ENCODE measurements at places on chromosomes 7 and 10. TPM values are rescaled to one million over a fixed set of nuclear protein-coding genes. Genes with fewer than 3 reads are reported as not detected.

Gene PRKAG2
- total RNA-seq, result 36.7 TPM

Gene NPC1L1
- 0.10 TPM for total RNA-seq

Gene COL28A1
- total RNA-seq, result 18.3 TPM

Gene PAPOLB
- 0.94 TPM for total RNA-seq

Gene FAM241B
- 9.8 TPM for total RNA-seq

DNA sequence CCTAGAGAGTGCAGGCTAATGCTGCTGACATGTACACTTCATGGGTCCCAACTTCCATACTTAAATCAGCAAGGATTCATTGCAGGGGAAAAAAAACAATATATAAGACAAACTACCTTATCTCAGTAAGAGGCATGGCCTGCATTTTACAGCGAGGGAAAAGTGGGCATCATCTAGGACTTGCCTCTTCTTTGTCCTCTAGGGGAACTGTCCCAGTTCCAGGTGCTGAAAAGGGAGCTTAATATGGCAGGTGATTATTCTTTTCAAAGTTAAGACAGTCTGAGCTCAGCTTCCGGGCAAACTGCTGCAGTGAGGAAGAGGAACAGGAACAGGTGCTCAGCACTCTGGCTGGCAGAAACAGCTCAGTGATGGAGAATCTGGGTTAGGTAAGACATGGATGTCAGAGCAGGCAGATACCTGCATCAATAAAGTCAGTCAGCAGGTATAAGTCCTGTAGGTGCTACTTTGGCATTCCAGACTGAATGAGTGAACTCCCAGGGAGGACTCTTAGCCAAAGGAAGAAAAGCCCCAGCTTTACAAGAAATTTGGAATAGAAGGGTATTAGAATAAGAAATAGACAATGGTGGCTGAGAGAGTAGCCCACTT lies 147.2 kb downstream of the TMEM178B start:
- DNase-seq, result no peak

DNA sequence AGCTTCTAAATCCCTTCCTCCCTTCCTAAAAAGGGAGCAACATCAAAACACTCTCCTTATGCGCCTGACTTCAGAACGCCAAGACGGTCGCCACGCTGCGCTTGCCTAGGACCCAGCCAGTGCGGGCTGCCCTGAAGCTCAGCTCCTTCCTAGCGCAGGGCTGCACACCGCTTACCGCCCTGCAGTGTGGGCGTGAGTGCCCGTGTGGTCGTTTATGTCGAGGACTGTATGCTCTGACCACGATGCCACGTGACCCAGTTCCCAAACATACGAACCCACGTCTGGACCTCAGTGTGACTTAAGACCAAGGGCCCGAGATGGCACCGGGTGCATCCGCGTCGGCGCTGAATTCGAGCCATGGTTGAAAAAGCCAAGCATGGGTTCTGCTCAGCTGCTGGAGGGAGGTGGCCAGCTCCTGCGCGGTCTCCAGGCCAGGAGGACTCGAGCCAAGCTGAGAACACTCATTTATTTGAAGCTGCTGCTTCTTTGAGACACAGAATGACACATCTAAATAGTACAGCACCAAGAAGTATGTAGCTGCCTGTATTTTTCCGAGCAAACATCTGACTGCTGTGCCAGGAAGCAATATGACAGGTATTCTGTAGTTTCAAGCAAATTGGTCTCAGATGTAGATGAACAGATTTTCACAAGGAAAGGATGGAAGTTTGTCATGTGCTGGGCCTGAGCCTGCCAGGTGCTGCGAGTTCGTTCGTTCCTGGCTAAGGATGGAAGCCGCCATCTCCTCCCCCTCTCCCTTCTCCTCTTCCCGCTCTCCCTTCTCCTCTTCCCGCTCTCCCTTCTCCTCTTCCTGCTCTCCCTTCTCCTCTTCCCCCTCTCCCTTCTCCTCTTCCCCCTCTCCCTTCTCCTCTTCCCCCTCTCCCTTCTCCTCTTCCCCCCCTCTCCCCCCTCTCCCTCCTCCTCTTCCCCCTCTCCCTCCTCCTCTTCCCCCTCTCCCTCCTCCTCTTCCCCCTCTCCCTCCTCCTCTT lies 184.7 kb downstream of the EBF3 start:
- DNase-seq, result peak; percentile 21

DNA sequence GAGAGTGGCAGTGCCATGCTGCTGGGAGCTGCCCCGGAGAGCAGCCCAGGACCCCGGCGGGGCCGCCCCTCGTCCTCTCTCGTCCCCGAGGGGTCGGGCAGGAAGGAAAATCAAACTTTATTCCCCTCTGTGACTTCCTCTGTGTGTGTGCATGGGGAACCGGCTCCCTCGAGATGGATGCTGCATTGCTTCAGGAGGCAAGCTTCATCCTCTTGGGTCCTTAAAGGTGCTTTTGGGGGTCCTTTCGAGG lies 726 bp downstream of the MCU start:
- DNase-seq, result no peak

DNA sequence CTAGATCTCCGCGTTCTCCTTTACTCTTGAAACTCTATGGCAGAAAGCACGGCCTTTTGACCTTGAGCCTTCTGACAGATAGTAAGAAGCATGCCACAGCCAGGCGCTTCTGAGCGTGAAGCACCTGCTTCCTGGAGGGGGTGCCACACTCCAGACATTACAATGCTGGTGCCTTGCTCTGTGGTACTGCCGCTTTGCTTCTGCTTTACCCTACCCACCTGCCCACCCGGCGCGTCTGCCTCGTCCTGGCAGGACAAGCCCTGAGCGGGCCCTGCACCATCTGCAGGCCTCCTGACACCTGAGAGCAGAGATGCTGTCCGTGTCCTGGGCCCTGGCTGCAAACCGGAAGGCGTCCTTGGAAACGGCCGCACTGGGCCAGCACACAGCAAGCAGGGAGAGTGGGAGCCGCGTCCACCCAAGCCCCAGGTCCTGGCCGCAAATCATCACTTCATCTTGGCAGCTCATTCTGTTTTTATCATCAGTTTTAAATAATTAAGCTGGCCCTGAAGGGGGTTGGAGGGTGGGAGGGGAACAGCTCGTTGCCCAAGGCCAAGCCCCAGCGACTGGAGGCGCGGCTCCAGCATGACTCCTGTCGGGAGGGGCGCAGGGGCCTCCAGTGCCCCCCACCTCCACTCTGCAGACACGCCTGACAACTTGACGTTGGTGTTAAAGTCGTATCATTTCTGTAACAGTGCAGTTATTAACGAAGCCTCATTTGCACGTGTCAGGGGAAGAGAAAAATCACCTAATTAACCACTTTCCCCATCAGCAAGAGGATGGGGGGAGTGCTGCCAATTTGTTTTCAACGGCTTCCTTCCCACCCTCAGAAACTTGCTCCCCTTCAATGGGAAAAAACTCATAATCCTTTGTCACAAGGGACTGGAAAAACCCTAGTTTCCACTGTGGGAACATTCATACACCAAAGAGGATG lies 132.2 kb downstream of the MAD1L1 start:
- no peak for DNase-seq

DNA sequence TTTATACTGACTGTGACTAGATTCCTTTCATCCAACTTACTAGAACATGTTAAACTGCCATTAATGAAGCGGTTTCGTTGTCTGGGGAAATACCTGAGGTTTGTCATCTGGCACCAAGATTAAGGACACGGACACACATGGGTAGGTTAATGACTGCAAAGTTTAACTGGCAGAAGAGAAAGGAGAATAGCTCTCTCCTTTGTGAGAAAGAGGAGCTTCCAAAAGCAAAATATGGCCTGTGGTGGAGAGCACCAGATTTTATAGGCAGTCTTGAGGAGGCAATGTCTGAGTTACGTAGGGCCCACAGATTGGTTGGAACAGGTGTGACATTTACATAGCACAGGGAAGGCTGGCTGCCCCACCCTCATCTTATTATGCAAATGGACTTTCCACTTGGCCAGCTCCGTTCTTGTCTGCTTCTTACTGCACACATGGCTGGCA lies 1193.0 kb upstream of the CELF2 start:
- DNase-seq, result no peak

DNA sequence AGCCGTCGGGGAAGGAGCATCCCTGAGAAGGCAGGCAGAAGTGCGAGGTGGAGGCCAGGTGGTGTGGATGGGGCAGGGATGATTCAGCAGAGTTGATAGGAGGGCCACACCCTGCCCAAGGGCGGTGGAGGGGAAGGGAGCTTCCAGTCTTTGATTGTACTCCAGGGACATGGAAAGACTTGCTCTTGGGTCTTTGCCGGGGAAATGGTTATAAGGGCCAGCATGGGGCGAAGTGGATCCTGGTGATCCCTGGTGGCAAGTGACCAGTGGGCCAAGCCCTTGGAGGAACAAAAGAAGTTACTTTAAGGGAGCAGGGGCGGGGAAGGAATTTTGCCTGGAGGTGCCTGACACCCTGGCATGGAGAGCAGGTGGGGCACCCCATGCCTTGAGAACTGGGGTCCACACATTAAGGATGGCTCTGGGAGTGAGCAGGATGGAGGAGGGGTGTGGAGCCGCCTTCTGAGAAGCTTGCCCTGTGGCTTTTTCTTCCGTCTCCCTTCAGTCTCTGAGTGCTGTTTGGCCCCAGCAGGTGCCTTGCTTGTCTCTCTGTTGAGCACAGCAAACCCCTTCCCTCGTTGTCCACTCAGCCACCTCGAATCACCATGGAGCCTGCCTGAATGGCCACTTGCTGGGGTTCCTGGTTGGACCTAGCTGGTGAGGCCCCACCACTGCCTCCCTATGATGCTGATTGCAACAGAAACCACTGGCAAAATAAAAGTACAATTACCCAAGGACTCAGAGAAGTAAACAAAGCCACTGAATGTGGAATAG lies 83.9 kb downstream of the RAMP3 start:
- DNase-seq, result no peak

DNA sequence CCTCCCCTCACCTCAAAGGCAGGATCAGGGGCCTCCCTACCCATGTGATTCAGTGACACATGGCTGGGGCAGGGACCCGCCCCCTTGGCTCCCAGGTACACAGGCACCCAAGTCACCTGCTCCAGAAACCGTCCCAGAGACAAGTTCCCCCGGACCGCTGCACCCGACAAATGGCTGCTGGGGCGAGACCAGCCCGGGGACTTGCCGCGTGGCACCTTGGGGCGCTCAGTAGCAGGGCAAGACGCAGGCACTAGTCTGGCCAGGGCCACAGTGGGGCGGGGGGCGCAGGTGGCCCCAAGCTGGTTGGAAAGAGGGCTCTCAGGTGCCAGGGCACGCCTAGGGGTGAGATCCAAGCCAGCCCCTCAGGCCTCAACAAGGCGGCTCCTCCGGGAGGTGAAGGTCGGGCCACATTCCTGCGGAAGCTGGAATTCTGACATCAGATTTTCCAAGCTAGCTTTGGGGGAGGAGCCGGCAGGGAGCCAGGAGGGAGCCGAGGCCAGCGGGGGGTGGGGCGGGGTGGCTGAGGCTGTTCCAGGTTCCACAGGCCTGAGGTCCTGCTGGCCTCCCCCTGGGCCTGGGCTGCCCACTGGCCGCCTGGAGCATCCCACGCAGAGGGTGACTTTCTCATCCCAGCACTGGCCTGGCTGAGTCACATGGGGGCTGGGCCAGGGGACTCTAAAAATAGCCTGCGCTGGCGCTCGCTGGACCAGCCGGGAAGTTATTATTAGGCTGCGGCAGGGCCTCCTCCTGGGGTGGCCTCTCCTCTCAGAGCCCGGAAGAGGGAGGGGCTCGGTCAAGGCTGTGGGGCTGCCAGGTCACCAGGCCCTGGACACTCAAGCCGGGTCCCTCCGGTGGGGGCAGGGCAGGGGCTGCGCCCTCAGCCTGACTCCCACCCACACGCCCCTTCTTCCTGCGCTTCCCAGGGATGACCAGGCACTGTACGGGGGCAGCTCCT lies 20.5 kb upstream of the INPP5A start:
- no peak for DNase-seq

- DNase-seq, result no peak
Measured at GRCh38 chr10:127899766-127900387, 7.0 kb upstream of the PTPRE start.

DNA sequence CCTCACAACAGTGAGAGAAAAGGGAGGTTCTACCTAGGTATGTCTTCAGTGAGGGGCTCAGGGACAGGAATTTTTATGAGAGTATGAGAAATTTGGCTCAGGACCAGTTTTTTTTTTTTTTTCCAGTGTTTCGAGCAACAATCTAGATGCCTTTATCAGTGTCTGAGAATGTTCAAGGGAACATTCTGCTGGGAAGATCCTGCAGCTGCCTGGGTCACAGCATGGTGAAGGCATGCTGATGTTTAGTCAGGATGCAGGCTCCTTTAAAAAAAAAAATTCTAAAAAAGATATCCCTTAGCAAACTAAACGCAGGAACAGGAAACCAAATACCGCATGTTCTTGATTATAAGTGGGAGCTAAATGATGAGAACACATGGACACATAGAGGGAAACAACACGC lies 31.0 kb downstream of the SBDS start:
- no peak for DNase-seq

DNA sequence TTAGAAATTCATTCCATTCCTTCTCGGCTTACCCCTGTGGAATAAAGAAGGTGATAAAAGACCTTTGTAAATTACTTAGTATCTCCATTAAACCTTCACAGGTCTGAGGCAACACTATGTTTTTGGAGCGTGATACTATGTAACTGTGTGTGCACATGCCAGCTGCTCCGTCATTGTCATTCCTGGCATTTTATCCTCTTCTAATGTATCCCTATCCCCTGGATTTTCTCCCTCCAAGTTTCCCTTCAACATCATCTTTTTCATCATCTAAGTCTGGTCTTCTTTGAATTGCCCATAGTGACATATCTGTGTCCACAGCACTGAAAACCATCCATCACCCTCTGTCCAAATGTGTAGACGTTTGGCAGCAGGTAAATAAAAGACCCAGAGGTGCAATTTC lies 125.7 kb downstream of the TEX36 start:
- no peak for DNase-seq

DNA sequence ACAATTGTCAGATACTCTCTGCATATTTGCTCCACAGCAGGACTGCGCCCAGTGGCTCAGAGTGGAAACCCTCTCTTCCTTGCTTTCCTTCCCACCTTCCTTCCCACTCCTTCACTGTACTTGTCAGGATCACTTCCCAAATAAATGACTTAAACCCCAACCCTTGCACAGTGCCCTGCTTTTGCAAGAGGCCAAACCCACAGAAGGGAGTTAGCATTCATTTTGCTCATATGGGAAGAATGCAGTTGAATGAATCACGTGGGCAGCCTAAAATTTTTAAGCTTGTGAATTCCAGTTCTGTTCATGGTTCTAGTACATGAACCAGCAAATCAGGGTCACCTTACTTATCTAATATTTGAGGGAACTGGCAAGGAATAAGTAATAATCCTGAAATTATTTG lies 47.7 kb upstream of the SFMBT2 start:
- no peak for DNase-seq

- DNase-seq, result no peak
Measured at GRCh38 chr7:111727905-111728634, 165.8 kb upstream of the IMMP2L start.

DNA sequence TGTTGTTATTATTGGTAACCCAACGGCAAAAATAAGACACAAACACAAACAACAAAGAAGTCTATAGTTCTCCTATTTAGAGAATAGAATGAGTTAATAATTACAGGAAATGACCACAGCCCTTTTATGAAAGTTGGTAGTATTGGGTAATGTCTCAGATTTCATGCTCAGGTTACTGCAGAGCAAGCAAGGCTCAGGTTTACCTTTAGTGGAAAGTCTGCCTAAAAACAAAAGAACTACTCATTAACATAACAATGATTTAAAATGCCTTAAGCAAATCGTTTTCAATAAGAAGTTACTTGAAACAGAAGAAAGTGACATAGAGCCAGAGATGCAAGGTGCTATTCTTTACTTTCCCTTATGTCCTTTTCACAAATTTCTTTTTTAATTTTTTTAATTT lies 441.2 kb downstream of the PLXDC2 start:
- DNase-seq, result no peak

Data from spinal cord (tissue), 10 donors.